NCI-H526 treated with DMSO at 0.1 percent for 48 hours (cell line): ENCODE measurements at places on chromosomes 5 and 9.

DNA sequence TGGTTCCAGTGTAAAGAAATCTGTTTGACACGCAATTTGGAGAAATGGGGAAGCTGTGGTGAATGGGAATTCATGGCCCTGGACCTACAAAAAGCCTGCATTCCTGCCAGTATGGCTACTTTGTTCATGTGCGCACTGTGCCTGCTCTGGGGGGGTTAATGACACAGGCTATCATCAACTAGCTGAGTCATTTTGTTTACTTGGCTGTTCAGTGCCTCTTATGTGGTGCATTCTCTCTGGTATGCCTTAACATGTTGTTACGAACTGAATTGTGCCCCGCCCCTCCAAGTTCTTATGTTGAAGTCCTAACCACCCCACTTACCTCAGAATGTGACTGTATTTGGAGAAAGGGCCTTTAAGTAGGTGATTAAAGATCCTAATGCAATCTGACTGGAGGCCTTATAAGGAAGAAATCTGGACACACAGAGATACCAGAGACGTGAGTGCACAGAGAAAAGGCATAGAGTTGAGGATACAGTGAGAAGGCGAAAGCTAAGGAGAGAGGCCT, 20.4 kb upstream of the UBAP1 start:
- DNase-seq: no peak

DNA sequence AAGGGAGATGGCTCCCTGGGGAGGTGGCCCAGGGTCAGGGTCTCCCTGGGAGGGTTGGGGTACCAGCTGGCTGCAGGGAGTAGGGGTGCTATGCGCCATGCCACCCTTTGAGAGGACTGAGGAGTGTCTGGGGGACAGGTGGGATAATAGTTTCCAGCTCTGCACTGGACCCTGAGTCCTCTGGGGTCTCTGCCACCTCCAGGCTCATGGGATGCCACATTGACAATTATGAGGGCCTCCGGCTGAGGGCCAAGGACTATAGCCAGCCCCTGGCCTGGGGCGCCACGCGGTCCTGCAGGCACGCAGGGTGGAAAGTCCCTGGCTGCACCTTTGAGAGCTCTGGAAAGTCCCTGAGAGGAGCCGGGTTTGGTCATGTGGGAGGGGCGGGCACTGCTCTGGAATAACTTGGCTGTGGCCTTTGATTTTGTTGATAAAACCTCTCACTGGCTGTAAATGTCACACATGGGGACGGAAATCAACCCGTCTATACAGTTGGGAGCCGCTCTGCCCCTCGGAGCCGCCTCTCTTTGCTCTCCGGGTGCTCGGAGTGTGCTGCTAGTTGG, 16.0 kb downstream of the TRAF2 start:
- no peak for DNase-seq

GRCh38 chr5:135225856-135226560, 173.0 kb downstream of the MACROH2A1 start:
- no peak for DNase-seq

DNA sequence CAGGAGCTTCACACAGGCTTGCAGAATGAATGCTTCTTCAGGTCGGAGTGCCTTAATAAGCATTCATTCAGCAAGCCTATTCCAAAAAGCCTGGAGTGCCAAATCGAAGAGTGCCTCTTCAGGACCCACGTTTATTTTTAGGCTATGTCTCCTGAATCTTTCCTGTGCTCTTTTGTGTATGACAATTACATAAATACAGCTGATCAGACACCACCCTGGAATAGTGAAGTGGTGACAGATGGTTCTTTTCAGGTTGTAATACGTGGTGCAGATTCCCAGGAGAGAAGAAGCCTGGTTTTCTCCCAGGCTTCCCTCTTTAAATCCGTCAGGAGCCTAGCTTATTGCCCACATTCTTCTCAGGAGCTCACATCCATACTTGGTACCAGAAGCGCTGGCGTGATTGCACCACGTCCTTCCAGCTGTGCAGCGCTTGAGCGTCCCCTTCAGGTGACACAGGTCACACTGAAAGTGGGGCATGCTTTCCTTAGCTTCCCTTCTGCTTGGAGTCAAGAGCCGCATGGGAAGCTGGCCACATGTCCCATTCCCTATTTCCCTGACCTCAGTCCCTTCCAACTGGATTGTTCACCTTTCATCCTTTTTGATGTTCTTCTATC, 123.1 kb downstream of the ADCY2 start:
- no peak for DNase-seq

DNA sequence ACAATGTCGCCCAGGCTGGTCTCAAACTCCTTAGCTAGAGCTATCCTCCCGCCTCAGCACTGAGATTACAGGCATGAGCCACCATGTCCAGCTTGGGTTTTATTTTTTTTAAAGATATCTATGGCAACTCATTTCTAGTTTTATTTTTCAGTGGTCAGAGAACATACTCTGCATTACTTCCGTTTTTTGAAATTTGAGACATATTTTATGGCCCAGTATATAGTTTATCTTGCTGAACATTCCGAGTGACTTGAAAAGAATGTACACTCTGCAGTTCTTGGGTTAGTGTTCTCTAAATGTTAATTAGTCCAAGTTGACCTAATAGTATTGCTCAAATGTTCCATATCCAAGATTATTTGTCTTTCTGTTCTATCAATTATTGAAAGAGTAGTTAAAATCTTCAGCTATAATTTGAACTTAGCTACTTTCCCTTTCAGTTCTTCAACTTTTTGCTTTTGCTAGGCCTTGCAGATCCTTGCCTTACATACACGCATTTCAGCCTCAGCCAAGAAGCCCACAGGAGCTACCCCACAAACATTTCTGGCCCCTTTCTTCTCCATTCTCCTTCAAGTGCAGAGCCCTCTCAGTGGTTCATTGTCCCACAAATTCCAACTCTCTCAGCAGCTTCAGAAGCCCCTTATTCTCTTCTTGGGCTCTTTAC, 22.3 kb upstream of the SNAPC3 start:
- DNase-seq: no peak
